ENCODE measurements at places on chromosomes 2 and 18.
A peak's percentile ranks its signal among the peaks of the same experiment; 100 is the strongest.

GRCh38 chr2:121976926-121977325, 221.5 kb downstream of the TSN start:
- DNase-seq = no peak

GRCh38 chr2:11239666-11240462, 84.6 kb downstream of the SLC66A3 start:
- DNase-seq = peak; percentile 53

DNA sequence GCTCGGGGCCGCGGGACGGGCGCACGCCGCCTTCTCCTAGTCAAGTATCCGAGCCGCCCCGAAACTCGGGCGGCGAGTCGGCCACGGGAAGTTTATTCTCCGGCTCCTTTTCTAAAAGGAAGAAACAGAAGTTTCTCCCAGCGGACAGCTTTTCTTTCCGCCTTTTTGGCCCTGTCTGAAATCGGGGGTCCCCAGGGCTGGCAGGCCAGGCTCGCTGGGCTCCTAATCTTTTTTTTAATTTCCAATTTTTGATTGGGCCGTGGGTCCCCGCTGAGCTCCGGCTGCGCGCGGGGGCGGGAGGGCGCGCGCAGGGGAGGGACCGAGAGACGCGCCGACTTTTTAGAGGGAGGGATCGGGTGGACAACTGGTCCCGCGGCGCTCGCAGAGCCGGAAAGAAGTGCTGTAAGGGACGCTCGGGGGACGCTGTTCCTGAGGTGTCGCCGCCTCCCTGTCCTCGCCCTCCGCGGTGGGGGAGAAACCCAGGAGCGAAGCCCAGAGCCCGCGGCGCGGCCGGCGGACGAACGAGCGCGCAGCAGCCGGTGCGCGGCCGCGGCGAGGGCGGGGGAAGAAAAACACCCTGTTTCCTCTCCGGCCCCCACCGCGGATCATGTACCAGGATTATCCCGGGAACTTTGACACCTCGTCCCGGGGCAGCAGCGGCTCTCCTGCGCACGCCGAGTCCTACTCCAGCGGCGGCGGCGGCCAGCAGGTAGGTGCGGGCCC, 617 bp downstream of the FOSL2 start:
- peak; percentile 72 for DNase-seq

DNA sequence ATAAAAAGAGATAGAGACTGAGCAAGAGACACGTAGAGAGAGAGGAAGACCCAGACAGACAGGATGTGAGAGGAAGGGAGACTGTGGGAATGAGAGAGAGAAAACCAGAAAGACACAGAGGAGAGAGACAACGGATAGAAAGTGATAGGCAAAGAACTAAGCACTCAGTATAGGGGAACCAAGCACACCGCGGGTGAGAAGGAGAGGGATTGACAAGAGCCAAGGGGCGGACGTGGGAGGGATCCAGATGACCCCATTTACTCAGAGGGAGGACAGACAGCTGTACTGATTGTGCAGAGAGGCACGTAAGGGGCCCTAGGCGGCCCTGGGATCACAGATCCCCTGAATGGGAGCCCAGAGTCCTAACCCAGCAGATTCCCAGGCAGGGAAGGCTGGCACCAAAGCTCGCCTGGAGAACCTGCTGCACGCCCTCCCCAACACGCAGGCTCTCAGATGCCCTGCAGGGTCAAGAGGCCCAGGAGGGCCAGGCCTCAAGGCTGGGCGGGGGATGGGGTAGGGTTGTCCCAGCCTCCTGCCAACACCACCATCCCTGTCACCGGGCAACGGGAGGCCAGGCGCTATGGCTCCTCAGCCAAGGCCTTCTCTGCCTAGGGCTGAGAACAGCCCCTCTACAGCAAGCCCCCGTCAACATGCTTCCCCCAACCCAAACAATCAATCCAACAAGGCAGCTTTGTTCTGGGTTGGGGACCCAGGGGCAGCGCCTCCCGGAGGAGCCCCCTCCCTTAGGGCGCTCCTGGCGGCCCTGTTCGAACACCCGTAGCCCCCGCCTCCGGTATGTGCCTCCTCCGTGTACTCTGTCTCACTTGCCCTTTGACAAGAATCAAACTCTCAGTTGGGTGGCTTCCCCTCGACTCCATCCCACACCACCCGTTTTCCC, 579 bp downstream of the LOXL3 start:
- peak; percentile 76 for DNase-seq

- no peak for DNase-seq
These were observed 120.3 kb upstream of the CAPN13 start for GRCh38 chr2:30927465-30928075.

DNA sequence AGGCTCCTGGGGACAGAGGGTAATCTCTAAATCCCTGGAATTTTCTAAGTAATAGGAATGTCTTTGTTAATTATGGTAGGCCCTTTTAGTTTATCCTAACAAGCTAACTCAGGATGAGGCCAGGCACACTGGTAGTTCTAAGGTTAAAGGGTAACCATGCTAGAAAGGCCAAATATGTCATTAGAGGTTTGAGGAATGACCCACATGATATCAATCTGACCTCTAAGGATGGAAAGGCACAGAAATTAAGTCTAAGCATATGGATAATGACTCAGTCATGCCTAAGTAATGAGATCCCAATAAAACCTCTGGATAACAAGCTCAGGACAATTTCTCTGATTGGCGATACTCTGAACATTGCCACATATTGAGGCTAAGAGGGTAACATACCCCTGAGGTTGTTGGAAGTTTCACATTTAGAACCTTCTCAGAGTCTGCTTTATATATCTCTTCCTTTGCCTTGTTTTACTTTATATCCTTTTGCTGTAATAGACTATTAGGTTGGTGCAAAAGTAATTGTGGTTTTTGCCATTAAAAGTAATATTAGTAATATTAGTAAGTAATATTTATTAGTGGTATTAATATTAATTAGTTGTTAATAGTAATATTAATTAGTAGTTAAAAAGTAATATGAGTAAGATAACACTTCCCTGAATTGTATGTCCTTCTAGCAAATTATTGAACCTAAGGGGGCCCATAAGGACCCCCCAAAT, 806.3 kb upstream of the GCFC2 start:
- peak; percentile 5 for DNase-seq

GRCh38 chr2:79000008-79000576, 25.4 kb upstream of the REG3G start:
- DNase-seq = no peak

DNA sequence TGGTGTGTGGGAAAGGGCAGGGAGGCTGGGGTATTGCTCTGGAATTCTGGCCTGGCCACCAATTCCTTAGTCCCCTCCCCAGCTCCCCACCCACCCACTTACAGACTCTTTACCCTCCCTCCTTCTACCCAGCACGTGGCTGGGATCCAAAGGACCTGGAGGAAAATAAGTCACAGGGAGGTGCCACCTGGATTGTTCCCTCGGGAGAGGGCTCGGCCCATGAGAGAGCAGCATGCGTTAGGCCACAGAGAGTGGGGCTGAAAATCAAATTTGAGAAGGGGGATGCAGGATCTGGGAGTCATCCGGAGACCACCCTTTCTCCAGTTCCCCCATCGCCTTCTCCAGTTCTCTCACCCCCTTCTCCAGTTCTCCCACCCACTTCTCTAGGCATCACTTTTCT, 3.0 kb downstream of the ASPRV1 start:
- no peak for DNase-seq

DNA sequence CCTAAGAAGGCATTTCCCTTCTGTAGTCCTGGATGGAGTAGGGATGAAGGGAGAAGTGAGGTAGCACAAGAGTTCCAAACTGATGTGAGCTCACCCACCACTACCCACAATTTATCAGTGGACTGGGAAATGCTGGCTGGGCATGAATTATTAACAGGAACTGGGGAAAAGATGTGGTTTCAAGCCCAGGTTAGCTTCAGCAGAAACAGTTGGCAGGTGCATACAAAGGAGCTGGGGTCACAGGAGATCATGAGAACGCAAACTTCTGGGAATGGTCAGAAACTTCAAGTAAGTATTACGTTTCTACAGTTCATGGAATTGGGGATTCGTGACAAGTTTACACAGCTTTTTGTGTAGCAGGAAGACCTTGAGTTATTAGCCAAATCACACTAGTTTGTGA, 5.4 kb downstream of the CCDC141 start:
- no peak for DNase-seq

DNA sequence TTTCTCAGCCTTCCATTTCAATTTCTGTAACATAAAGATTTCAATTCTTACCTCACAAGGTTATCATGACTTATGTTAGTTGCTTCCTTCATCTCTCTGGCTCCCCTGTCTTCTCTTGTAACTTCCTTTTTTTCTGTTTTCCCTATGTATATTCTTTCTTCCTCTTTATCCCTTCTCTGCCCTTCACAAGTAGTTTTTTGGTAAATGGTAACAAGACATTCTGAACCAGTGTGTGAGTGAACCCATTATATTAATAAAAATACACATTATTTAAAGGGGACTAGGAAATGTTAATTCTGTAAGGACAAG, 8.4 kb downstream of the ACSL3 start:
- no peak for DNase-seq

- DNase-seq = peak; percentile 48
These were observed 600 bp downstream of the KATNAL2 start for GRCh38 chr18:46917803-46918600.

- DNase-seq = no peak
These were observed 6.0 kb upstream of the LIMS2 start for GRCh38 chr2:127681288-127681804.
